ENCODE measurements at places on chromosomes 3 and 15.
A peak's percentile ranks its signal among the peaks of the same experiment; 100 is the strongest.

- DNase-seq: peak; percentile 57
These were observed 13.6 kb upstream of the SMCO1 start for GRCh38 chr3:196528639-196529233.

DNA sequence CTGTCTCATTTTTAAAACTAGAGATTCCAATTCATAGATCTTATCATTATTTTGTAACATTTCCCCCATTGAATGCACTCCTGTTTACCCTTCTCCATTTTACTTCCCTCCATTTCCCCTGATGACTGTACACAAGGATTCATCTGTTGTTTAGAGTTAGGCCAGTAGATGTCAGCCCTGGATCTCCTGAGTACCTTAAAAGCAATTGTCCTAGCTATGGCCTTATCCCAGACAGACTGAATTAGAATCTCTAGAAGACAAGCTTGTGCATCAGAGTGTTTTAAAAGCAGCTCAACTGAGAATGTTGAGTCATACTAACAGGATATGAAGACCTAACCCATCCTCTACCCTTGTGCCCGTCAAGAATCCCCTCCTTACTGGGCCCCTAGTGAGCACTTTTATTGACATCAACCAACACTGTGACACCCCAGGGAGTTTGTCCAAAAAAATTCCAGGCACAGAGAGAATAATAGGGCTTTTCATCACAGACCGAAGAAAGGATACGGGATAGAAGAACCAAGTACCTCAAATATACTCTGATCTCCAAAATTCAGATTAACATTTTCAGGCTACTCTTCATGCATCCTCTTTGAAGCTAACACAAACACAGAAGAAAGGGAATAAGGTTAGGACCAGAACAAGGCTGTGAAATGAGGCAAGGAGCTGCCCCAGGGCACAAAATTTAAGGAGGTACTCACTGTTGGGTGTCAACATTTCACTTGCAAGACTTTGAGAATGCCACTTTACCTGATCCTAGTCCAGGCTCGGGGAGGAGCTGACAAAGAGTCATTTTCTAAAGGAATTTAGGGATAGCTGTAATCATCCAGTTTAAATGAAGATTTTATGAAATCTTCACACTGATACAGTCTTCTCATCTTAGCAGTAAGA lies 17.1 kb downstream of the ZBED2 start:
- DNase-seq: no peak

- no peak for DNase-seq
These were observed at the start of gene CASR for GRCh38 chr3:122183521-122183892. CASR (plus strand) TSS chr3:122183668; CDS start chr3:122254190, 70,522 bp downstream.

DNA sequence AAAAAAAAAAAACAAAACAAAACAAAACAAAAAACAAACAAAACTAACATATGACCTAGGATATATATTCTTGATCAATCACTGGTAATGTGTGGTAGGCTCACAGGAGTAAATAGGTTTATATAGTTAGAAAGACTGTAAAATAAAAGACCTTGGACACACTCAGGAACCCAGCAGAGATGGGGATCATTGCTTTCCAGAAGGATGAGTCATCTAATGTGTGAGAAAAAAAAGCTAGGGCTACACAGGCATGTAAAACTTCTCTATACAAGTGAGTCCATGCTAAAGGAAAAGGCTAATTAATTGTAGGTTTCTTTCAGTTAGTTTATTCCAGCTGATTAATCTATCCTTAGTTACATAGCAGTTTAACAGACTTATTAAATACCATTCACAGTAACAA lies 710.3 kb upstream of the ARPP21 start:
- DNase-seq: no peak

DNA sequence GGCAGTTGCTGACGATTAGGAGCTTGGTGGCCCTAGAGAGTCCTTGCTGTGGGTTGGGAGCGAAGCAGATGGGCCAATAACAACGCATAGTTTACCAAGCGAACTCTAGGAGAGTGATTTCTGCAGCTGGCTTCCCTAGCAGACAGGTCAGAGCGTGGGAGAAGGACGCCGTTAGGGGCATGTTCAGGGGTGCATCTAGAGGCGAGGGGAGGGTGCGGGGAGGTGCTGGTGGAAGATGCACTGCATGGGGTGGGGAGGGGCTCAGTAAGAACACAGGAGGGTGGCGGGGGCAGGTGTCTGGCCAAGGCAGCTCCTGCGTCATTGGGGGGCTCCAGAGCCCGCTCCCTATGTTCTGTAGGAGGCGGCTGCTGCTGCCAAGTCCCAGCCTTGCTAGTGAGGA lies 8.9 kb downstream of the APBA2 start:
- no peak for DNase-seq

GRCh38 chr15:72198356-72199204 lies 993 bp upstream of the GRAMD2A start:
- DNase-seq: no peak

DNA sequence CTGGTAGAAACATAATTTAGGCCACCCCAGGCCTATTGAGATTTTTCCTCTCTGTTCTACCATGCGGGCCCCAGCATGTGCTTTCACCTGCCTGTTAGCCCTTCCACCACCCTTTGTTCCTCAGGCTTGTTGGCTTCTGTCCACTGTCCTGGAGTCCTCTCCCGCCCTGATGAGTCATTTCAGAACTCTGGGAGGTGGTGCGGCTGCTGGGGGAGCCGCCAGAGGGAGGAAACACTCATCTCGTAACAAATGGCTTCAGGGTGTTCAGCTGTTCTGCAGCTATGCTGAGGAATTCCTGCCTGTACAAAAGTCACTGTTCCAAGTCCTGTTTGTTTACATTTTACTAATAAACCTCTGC lies 36.3 kb downstream of the LRTM1 start:
- no peak for DNase-seq

- no peak for DNase-seq
These were observed 205.9 kb downstream of the P3H2 start for GRCh38 chr3:189914799-189915198.

GRCh38 chr15:68815598-68815997 lies 5.1 kb downstream of the ANP32A start:
- DNase-seq: no peak

GRCh38 chr3:46068501-46068900 lies 41.2 kb upstream of the XCR1 start:
- no peak for DNase-seq

GRCh38 chr15:65917407-65917756 lies 48.1 kb downstream of the RAB11A start:
- no peak for DNase-seq

GRCh38 chr15:101180620-101181307 lies 71.1 kb downstream of the CHSY1 start:
- DNase-seq: no peak

DNA sequence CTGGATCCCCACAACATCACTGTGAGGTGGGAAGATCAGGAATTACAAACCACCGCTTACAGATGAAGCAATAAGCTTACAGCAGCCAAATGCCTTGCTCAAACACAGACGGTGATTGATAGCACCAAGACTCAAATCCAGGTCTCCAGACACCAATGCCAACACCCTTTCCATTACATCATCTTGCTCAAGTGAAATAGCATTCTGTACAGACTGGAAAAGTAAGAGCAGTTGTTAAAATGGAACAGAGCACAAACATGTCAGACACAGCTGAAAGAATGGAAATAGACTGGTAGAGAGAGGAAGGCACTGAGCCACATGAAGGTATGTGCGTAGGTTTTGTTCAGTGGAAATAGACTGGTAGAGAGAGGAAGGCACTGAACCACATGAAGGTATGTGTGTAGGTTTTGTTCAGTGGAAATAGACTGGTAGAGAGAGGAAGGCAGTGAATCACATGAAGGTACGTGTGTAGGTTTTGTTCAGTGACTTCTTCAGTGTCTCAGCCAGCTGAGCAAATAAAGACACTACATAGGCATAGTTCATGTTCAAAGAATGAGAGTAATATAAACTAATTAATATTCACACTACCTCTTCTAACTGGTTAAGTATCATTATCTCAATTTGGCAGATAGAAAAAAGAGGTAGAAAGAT lies 15.6 kb downstream of the CLDN1 start:
- DNase-seq: no peak

GRCh38 chr15:42020713-42021273 lies at the start of gene PLA2G4E:
PLA2G4E (minus strand) TSS chr15:42021042; CDS start chr15:42021030, 12 bp downstream.
- no peak for DNase-seq

DNA sequence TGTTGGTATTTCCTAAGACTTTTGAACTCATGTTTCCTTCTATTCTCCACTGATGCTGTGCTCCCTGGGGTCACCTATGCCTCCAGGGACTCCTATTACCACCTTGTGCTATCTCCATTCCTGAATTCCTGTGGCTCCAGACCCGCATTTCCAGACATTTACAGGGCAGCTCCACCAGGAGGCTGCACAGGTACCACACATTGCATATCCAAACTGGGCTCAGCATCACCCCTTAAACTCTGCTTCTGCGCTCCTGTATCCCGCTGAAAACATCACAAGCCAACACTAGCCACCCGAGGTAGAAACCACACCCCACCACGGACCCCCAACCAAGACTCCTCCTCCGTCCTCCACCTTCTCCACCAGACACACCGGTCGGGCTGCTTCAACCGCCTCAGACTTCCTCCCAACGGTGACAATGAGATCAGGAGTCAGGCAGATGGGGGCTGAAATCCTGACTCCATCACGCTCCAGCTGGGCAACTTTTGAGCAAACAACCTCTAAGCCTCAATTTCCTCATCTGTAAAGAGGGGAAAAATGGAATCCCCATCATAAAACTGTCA lies 10.4 kb downstream of the TNK2 start:
- no peak for DNase-seq

- DNase-seq: no peak
These were observed 13.8 kb upstream of the PLD1 start for GRCh38 chr3:171824116-171824515.

DNA sequence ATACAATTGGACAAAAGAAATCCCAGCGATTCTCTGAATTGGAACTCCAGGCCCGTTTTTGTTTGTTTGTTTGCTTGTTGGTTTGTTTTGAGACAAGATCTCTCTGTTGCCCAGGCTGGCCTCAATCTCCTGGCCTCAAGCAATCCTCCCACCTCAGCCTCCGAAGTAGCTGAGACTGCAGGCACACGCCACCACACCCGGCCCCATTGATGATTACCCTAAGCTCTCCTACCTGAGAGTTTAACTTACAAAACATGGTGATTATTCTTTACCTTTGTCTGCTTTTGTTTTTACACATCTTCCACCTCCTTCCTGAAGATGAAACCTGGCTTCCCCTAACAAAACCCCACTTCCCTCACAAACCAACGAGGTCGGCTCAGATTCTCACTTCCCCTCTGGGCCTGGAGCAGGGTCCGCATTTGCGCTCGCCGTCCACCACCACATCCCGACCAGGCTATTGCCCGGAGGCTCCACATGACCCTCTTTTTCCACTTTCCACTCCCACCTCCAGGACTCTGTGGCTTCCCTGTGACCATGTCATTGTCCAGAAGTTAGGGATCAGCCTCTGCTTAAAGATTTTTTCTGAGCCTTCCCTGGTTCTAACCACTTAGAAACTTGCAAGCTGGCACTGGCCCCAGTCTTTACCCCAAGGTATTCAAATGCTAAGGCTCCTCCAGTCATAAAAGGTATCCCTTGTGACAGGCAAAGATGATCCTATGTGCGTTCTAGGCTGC lies 14.8 kb downstream of the KLHL6 start:
- DNase-seq: no peak

GRCh38 chr3:27723815-27724458 lies 1.8 kb upstream of the EOMES start:
- no peak for DNase-seq

DNA sequence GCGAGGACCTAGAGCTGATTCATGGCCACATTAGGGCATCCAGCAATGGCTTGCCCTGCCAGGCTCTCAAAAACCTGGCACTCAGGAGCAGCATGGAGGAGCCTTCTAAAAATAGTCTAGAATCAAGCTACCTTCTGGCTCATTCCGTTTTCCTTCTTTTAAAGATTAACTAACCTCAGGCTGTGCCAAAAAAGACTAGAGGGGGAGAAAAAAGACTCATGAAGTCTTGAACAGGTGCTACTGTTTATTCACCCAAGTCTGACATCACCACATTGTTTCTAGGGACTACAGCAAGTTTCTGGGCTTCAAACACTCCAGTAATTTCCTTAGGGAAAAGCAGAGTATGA lies 125.8 kb downstream of the TNIK start:
- DNase-seq: no peak

GRCh38 chr3:106913111-106913698 lies 464.0 kb upstream of the CCDC54 start:
- DNase-seq: no peak

DNA sequence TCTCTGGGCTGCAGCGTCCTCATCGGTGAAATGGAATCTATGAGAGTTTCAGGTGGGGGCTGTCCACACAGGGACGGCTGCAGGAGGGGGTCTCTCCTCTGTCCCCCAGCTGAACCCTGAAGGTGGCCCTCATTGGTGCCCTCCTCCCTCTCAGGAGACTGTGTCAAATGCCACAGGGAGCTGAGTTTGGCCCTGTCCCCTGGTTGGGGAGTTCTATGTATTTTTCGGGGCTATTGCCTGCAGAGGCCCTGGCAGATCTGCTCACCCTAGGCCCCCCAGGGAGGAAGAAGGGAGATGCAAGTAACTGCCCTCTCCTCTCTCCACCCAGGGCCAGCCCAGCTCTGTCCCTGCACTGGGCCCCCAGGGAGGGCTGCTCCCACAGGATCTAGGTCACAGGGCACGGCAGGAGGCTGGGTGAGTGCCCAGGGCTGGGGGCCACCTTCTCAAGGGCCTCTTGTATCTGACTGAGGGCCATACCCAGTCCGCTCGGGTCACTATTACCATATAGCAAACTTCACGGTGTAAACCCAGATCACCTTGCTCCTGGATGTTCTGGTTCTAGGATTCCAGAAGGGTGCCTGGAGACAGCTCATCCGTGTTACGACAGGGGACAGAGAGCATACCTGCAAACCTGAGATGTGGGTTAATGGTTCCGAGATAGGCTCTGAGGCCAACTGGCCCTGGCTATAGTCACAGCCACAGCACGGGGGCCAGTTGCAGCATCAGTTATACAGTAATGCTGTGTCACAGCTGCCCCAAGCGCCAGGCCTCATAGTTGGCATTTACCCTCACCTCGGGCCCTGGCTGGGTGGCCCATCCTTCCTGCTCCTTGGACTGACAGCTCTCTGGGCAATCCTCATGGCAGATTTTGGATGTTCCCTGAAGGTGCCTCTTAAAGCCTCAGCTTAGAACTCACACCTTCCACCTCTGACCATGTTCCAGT lies 102.4 kb upstream of the PRR23E start:
- DNase-seq: no peak

- DNase-seq: no peak
These were observed 78.5 kb downstream of the ARNT2 start for GRCh38 chr15:80482696-80483095.

Data from stimulated activated CD8-positive, alpha-beta memory T cell treated with anti-CD3 and anti-CD28 coated beads, Interleukin-4, amount 100 ng/mL, for 4 hours (primary cell).